ENCODE measurements at places on chromosomes 6 and 20.

DNA sequence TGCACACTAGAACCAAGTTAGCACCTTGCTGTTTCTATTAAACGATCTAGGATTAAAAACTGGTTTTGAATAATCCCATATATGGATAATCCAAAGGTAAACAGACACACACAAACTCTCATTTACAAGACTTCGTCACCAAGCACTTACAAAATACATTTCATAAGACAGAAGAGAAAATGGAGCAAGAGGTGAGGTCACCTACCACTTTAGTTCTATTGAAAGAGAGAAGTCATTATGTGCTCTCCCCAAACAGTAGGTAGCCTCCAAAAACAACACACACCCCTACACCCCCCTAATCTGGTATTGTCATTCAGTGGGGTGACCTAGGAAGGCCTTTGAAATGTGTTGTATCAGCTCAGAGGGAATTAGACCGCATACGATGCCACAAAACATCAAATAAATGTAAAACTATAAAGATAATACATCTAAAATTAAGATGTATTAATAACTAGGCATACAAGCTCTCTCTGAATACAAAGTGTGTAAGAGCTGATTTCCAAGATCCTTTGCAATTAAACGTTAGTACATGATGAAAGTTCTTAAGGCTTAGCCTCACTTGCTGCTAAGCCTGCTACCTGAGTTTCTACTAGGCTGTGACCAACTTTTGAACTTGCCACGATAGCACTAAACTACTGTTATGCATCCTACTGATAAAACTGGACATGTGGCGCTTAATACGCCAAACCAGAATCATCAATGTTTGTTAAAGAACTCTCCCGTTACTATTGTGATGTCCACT is 1.6 kb downstream of the SRPK1 start:
- no peak for DNase-seq

DNA sequence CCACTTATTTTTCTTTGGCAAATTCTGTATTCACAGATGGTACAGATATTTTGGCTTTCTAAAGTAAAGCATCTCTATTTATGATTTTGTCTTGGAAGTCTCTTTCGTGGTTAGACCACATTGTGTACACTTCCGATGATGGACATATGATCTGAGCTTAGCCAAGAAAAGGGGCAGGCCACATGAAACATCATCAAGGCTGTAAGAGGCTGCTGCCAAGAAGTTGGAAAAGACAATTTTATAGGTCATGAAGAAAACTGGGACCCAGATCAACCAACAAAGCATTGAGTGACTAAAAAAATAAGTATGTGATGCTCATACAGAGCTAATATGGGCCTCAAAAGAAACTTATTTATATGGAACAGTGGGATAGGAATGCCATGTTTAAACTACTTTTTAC is 266.4 kb downstream of the HAO1 start:
- no peak for DNase-seq

DNA sequence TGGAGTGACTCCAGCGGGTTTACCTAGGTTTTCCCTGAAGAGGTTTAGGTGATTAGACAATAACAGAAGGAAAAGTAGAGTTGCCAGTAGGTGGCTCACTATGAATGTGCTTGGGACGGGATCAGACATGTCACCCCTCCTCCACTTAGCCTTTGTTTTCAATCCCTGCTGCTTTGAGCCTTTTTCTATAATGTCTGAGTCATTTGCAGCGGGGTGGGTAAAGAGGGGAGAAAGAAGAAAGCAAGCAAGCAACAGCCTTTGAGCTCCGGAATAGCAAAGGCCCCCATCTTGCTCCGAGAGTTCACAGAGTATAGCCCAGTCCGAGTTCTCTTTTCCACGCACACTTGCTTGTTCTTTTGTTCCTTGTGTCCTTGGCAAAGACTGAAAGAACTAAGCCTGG is 129.1 kb downstream of the PACRG start:
- DNase-seq = no peak

GRCh38 chr20:9392892-9393857 is 121.2 kb upstream of the LAMP5 start:
- no peak for DNase-seq

DNA sequence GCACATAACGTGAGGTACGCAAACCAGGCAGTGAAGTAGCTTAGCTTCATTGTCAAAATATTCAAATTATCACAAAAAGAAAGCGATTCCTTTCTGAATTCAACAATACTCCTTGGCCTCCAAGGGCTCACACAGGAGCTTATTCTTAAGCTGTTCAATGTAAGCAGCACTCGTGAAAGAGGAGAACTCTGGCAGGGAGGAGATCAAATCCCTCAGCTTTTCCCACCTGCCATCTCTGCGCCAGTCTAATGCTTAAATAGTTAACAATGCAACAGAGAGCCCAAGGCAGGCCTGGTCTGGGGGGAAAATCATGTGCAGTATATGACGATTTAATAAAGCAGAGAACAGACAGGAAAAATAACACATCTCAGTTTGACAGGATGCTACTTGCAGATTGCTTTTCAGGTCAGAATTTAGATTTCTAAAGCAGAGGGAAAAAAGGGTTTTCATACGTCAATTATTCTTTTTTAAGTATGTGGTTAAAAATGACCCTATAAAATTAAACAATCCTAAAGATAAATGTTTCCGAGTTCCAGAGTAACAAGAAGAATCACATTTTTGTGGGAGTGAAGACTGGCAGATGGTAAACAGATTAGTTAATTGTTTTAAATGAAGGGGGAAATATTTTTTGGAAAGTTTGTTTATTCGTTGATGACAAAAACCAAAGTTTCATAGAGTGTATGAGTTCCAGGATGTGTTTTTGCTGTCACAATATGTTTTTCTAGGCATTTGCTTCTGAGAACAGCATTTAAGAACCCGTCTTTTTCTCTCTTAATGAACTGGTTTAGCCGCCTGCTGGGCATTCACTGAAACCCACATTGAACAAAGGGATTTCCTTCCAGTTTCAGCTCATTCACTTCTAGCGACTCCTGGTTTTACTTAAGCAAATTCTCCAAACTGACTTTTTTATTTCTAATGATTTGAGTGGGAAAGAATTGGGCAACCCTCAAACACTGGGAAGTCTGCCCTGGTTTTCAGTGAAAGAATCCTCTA is 45.9 kb downstream of the PLAGL1 start:
- DNase-seq = no peak

DNA sequence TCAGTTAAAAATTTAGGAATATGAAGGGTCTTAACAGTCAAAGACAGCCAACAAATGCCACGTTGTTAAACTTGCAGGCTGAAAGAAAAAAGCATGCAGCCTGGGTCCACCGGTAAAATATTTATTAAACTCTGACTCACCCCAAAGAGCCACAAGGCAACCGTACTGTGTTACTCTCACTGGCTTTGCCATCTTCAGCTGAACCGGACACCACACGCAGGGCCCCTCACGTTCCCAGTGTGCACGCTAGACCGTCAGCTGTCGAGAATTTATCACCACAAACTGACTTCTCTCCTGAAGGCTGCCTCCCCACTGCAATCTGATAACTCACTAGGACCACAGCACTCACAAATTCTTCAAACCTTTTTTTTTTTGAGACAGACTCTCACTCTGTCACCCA is 30.7 kb downstream of the HUS1B start:
- DNase-seq = no peak

GRCh38 chr6:125050663-125051318 is 88.6 kb downstream of the RNF217 start:
- no peak for DNase-seq
